ENCODE measurements at places on chromosomes 7 and 10. TPM values are rescaled to one million over a fixed set of nuclear protein-coding genes. Genes with fewer than 3 reads are reported as not detected.

Gene EGR2
- 2.3 TPM for total RNA-seq

Gene HOGA1
- 0.32 TPM for total RNA-seq

Gene HGF
- 83.4 TPM for total RNA-seq

Gene RNF148
- total RNA-seq, result not detected

Gene SLC18A3
- total RNA-seq, result not detected

Gene PCDH15
- total RNA-seq, result under 0.01 TPM
